Aorta (tissue), 5 donors: ENCODE measurements at places on chromosomes 2 and 18.

DNA sequence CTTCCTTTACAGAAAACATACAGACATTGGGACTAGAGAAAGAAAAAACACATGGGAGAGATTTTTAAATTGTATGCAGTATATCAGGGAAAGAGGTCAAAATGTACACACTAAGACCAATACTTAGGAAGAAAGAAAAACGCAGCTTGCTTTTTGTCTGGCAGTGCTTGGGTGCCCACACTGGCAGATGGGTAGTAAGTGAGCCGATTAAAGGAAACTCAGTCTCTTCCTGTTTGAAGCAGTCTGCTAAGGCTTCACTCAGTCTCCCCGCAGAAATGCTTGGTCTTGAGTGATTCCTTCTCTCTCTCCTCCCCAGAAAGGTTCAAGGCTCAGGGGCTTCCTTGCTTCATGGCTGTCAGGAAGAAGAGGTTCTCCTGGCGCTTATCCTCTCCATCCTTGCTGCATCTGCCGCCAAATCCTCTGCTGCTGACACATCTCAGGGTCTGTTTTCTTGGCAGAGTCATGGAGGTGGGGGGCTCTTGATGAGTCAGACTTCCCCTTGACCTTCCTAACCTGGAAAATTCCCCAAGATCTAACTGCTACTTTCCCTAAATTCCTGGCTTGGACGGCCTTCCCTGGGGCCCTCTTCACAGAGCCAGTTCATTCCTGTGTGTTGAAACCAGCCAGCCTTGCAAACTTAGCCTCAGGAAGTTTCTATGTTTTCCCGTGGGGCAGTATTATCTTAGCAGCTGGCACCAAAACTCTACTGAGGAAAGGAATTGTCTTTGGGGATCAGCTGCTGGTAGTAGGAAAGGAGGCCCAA, 10.5 kb upstream of the TMSB10 start:
- H3K27me3 ChIP-seq, result no peaks in the 10 kb centered on the region
- no peak for DNase-seq
- no peak overlapping the region for H3K4me3 ChIP-seq
- no peaks in the 10 kb centered on the region for H3K36me3 ChIP-seq
- no peaks in the 10 kb centered on the region for H3K4me1 ChIP-seq

- peak overlapping the region; percentile 40 for H3K27ac ChIP-seq
- DNase-seq, result no peak
These were observed 338.3 kb upstream of the NT5C1B start for GRCh38 chr2:18927525-18928232.

DNA sequence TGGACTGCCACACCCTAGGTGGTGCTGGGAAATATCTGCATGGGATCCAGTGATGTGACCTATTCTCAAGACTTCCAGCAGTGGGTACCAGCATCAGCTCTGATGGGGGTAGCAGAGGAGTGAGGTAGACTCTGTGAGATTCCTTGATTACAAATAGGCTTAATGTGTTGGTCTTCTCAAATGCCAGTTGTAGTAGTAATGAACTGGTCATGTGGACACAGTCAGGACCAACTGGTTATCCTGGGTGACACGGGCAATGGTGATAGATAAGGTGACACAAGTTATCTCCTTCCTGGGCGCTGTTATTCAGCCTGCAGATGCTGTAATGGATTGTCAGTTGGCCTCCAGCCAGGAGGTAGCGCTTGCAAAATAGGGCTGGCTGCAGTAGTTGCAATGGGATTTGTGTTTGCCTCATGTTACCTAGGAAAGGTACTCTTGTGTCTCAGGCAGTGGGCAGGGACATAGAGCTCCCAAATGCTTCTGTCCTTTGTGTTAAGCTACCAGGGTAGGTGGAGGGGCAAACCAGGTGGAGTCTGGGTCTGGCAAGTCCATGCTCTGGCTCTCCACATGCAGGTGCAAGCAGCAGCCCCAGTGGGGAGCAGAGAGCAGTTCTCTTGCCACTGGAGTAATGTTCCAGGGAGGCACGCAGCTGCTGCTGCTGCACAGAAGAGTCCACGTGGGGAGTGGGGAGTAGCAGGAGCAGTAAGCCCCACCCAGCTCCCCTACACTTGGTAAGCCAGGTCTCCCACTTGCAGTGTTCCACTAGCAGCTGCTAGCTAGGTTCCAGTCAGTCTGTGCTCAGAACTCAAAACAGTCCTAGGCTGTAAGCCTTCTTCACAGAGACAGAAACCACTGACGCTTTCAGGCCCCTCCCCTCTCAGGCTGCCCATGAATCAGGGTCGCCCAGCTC, 505.4 kb upstream of the DDX18 start:
- no peak overlapping the region for H3K27ac ChIP-seq
- H3K27me3 ChIP-seq, result no peaks in the 10 kb centered on the region
- no peak overlapping the region for H3K4me3 ChIP-seq
- H3K4me1 ChIP-seq, result no peaks in the 10 kb centered on the region

DNA sequence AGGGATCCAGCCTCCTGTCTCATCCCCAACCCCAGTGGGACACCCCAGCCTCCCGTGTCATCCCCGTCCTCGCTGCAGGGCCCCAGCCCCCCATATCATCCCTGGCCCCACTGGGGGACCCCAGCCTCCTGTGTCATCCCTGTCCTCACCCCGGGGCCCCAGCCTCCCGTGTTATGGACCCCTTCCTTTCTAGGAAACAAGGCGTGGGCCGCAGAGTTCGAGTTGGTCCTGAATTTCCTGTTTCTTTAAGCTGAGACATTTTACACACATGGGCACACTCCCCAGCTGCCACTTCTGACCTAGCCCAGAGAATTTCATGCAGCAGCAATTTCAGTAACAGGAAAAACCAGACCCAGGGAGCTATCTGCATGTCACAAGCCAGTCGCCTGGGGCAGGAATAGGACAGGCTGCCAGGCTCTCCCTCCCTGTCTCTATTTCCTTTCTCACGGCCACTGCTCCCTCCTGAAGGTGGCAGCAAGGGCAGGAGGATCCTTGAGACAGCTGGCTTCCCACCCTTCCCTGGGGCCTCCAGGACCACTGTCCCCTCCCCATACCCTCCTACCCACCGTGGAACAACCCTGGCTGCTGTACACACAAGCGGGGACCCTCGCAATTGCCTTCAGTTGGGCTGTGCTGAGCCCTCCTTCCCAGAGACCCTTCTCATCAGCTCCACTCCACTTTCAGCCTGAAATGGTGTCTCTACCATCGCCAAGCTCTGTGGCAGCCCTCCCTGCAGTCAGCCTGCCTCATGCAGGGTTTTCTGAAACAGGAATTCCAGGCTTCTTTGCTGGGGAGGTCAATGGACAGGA, 141.9 kb upstream of the ID2 start:
- no peaks in the 10 kb centered on the region for H3K4me1 ChIP-seq
- H3K36me3 ChIP-seq, result no peaks in the 10 kb centered on the region
- no peak overlapping the region for H3K4me3 ChIP-seq
- H3K27ac ChIP-seq, result no peak overlapping the region
- DNase-seq, result peak; percentile 75
- H3K27me3 ChIP-seq, result no peaks in the 10 kb centered on the region

DNA sequence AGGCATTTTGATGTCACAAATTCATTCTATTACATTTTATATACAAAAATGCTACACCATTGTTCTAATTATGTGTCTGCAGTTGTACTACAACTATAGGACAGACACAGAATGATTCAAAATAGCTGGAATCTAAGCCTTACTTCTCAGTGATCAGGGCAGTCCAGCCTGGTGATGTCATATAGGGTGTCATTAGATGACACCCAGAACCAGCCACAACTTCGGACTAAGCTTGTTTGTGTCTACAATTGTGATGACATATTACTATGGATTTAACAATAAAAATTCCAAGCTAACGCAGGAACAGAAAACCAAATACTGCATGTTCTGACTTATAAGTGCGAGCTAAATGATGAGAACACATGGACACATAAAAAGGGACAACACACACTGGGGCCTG, 31.0 kb downstream of the M1AP start:
- no peaks in the 10 kb centered on the region for H3K36me3 ChIP-seq
- DNase-seq, result no peak
- no peak overlapping the region for H3K27ac ChIP-seq
- H3K27me3 ChIP-seq, result peaks cover 2% of the 10 kb centered on the region
- no peak overlapping the region for H3K4me3 ChIP-seq
- H3K4me1 ChIP-seq, result no peaks in the 10 kb centered on the region

GRCh38 chr2:222982010-222982908, 69.7 kb upstream of the KCNE4 start:
- H3K36me3 ChIP-seq, result no peaks in the 10 kb centered on the region
- DNase-seq, result peak; percentile 72
- no peak overlapping the region for H3K4me3 ChIP-seq
- no peaks in the 10 kb centered on the region for H3K27me3 ChIP-seq
- H3K27ac ChIP-seq, result no peak overlapping the region

DNA sequence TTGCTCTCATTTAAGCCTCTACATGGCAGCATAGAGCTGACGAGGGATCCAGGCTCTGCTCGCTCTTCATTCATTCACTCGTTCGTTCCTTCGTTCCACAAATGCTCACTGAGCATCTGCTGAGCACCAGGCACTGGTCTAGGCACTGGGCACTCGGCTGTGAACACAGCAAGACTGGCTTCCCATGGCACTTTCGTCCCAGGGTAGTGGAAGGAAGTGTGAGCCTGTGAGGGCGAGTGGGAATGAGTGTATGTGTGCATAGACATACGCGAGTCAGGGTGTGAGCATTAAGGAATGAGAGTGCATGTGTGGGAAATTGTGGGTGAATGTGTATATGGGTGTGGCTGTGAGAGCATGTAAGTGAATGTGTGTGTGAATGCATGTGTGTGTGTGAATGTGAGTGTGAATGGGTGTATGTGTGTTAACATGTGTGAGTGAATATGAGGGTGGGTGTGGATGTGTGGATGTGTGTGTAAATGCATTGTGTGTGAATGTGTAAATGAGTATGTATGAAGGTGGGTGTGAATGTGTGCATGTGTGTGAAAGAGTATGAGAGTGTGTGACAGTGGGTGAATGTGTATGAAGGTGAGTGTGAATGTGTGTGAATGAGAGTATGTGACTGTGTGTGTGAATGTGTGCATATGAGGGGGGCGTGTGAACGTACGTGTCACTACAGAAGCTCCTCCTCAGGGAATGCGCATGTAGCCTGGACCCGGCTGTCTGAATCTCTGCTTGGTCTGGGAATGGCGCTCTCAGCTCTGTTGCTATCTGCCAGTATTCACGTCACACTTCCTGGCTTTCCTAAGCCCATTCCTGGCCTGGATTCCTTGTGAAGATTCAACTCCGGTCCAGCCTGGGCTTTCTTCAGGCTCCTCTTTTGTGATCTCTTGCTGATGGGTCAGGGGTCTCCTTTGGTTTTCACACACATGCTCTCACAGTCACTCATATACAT, 28.8 kb downstream of the SNORC start:
- no peak for DNase-seq
- H3K27ac ChIP-seq, result no peak overlapping the region
- no peaks in the 10 kb centered on the region for H3K27me3 ChIP-seq

GRCh38 chr18:43547456-43547855, 270.2 kb upstream of the SYT4 start:
- no peak overlapping the region for H3K27ac ChIP-seq
- no peak for DNase-seq
- H3K36me3 ChIP-seq, result no peaks in the 10 kb centered on the region
- no peak overlapping the region for H3K4me3 ChIP-seq
- H3K27me3 ChIP-seq, result no peaks in the 10 kb centered on the region

DNA sequence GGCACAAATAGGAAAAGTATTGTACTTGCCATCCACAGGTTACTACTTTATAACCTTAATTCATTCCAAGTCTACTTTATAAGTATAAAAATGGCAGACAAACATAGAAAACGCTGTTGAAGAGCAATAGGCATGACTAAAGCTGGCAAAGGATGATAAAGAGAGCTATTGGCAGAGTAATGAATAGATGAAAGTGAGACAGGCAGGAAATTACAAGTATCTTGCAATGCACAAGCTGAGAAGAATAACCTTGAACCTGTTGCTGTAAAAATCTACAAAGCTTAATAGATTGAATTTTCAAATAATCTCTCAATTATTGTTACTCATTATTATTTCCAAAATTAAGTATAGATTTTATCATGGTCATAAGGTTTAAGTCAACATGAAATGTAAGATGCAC, 8.8 kb downstream of the PELI1 start:
- no peaks in the 10 kb centered on the region for H3K27me3 ChIP-seq
- no peaks in the 10 kb centered on the region for H3K36me3 ChIP-seq
- no peak for DNase-seq
- no peak overlapping the region for H3K4me3 ChIP-seq
- H3K4me1 ChIP-seq, result no peaks in the 10 kb centered on the region

GRCh38 chr2:109609352-109610024, 4.3 kb downstream of the SEPTIN10 start:
- H3K36me3 ChIP-seq, result no peaks in the 10 kb centered on the region
- peaks cover 10% of the 10 kb centered on the region for H3K4me1 ChIP-seq
- H3K4me3 ChIP-seq, result peak overlapping the region; percentile 15
- no peak for DNase-seq
- H3K27me3 ChIP-seq, result no peaks in the 10 kb centered on the region
- H3K27ac ChIP-seq, result peak overlapping the region; percentile 80

DNA sequence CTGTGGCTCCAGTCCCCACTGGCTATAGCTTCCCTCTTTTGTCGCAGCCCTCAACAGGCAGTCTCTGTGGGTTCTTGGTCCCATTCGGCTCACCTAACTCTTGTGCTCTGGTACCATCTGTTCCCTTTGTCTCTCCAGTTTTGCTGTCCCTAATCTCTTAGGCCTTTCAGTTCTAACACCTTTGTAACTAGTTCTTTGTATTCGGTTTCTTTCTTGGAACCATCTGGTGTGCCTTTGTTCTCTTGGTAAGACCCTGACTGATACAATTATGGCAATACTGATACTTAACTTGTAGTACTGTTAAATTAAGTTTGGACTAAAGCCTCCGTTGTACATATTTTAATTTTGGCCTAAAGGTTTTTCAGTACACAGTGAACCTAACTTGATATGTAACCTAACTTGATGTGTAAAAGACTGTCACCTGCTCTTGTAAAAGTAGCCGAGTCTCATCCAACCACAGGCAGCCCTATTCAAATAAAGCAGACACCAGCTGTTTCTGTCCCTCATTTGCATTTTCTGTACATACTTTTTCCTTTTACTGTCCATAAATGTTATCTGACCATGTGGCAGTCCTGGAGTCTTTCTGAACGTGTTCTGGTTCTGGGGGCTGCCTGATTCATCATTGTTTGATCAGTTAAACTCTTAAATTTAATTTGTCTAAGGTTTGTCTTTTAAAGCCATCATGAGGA, 4.8 kb upstream of the MRPL44 start:
- no peaks in the 10 kb centered on the region for H3K4me1 ChIP-seq
- H3K4me3 ChIP-seq, result no peak overlapping the region
- H3K36me3 ChIP-seq, result no peaks in the 10 kb centered on the region
- H3K27me3 ChIP-seq, result no peaks in the 10 kb centered on the region

GRCh38 chr18:49968644-49969309, 155.4 kb upstream of the ACAA2 start:
- H3K27me3 ChIP-seq, result no peaks in the 10 kb centered on the region
- H3K27ac ChIP-seq, result no peak overlapping the region
- no peak for DNase-seq
- no peaks in the 10 kb centered on the region for H3K4me1 ChIP-seq
- H3K4me3 ChIP-seq, result no peak overlapping the region
- H3K36me3 ChIP-seq, result no peaks in the 10 kb centered on the region

DNA sequence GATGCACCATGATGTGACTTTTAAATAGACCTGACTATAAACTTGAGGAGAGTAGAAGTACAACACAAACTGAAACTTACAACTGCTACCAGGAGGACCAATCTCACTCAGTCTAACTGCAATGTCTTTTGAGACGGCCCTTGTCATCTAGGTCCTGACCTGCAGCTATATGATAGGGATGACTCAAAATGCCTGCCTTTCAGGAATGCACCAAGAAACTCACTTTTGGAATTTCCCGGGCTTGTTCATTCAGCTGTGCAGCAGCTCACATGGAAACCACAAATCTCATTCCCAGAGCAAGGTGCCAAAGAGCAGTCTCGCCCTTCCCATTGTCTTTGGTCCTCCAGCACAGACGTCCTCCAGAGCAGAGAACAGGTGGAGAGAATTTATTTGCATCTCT, 113.7 kb downstream of the SPOPL start:
- no peaks in the 10 kb centered on the region for H3K4me1 ChIP-seq
- no peaks in the 10 kb centered on the region for H3K36me3 ChIP-seq
- H3K4me3 ChIP-seq, result no peak overlapping the region
- DNase-seq, result no peak
- H3K27me3 ChIP-seq, result no peaks in the 10 kb centered on the region
